ENCODE measurements at places on chromosomes 13 and 19. TPM values are rescaled to one million over a fixed set of nuclear protein-coding genes. Genes with fewer than 3 reads are reported as not detected.
A peak's percentile ranks its signal among the peaks of the same experiment; 100 is the strongest.

DNA sequence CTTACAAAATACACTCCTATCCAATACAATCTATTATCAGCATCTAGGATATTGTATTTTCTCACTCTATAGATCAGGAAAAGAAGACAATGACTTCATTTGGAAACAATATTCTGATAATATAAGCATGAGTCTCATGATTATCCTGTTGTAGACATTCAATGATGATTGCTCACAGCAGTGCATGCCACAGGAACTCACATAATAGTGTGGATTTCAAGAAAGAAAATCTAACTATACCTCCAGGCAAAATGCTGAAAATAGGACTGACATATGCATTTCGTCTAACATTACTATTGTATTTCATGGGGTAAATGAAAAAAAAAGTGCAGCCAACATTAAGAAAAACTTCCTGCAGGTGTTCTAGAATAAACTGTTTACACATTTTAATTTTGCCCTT, 122.6 kb downstream of the POSTN start:
- DNase-seq = no peak

GRCh38 chr13:97460853-97461252, 26.9 kb downstream of the RAP2A start:
- DNase-seq = no peak

- DNase-seq = no peak
Measured at GRCh38 chr13:102089177-102089576, 312.7 kb downstream of the FGF14 start.

DNA sequence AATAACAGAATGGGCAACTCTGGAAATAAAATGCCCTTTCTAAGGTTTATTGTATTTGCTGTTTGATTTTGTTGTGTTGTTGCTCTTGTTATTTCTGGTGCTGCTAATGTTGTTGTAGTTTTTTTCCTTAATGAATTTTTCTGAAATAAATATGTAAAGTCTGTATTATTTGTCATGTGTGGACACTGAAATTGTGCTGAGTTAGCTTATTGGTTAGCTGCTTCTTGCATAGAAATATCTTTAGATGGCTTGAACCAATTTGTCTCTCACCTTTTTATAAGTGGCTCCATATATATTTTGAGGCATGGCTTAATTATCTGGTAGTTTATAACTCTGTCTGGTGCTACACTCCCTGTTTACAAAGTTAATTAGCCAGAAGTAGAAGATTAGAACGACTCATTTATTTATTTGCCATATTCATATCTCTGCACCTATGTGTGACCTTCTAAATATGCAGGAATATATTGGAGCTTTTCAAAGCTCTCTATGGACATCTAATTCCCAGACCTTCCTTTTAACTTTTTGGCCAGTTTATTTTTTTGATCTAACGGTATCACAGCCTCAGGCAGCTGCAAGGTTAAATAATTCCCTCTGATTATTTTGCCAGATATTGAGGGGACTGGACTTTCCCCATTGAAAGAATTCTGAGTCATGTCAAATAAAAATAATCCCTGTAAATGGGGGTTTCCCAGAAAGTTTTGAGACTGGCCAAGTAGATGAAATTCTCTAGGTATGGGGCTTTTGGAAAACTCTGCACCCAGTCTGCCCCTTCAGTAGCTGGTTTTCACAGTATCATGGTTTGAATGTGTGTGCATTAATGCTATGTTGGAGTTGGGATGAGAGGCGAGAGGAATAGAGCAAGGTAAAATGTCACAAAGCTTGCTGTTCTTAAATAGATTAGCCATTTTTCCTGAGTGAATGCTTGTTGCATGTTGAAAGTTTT, 1331.7 kb upstream of the MIR17HG start:
- DNase-seq = no peak

DNA sequence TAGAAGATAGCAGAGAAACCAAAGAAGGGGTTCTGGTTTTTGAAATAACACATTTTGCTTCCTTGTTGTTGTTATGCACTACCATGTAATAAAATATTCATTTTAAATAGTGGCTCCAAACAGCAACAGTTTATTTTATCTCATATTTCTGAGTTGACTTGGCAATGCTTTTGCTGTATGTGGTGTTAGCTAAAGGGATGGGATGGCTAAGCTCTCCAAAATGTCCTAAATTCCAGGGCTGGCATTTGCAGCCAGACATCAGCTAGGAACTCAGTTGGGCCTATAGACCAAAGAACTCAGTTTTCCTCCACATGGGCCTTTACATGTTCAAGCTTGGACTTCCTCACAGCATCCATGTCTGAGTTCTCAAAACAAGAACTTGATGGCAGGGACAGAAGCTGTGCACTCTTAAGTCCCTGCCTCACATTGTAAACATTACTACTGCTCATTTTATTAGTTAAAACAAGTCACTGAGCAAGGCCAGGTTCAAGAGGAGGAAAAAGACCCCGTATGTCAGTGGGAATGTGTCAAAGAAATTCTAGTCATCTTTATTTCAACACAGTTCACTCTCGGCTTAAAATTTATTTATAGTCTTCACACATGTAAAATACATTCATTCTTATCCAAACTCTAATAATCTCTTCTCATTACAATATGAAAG, 819.3 kb upstream of the PCDH20 start:
- DNase-seq = no peak

DNA sequence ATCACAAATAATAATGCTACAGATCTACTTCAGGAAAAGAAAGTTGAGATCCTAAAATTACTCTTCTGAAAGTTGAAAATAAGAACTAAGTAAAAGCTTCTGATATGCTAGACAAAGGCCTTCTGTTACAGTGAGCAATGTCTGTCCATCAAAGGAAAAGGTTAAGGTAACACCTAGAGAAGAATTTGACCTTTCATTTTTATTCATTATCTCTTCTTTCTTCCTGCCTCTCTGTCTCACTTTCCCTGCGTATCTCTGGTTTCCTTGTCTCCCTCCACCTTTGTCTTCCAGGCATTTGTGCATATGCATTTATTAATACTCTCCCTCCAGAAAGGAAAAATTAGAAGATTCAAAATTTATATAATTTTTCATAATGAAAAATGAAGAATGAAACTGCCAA, 49.0 kb downstream of the ZAR1L start:
- no peak for DNase-seq

DNA sequence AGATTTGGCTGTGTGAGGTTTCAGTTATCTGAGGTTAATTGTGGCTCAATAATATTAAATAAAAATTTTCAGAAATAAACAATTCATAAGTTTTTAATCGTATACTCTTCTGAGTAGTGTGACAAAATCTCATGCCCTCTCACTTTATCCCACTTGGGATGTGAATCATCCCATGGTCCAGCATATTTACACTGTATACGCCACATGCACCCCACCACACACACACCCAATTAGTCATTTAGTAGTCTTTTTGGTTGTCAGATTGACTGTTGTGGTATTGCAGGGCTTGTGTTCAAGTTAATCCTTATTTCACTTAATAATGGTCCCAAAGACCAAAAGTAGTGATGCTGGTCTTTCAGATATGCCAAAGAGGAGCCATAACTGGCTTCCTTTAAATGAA, 66.4 kb upstream of the PCDH9 start:
- no peak for DNase-seq

GRCh38 chr19:35519291-35519690, 5.8 kb upstream of the DMKN start:
- DNase-seq = no peak

DNA sequence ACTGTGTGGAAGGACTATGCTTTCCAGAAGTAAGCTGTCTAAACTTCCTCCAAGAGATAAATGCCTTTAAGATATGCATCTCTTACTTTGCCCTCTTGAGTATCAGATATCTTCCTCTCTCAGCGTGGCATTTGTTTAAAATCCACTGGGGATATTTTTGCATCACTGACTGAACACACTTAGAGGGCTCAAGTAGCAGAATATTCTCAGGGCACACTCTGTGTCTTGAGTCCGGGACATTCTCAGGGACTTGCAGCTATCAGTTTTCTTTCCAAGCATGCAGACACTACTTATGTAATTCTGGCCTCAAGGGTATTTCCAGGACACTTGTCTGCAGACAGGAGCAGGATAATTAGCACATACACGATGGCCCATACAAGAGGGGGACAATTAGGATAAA, 84.7 kb downstream of the ERCC5 start:
- no peak for DNase-seq

ZNF560 gene
- not detected for total RNA-seq

SLC10A2 gene
- not detected for total RNA-seq

- DNase-seq = peak; percentile 71
Measured at GRCh38 chr13:28493740-28494503, 1.0 kb downstream of the FLT1 start.

- peak; percentile 64 for DNase-seq
Measured at GRCh38 chr13:31209172-31209840, 9.5 kb downstream of the B3GLCT start.

DNA sequence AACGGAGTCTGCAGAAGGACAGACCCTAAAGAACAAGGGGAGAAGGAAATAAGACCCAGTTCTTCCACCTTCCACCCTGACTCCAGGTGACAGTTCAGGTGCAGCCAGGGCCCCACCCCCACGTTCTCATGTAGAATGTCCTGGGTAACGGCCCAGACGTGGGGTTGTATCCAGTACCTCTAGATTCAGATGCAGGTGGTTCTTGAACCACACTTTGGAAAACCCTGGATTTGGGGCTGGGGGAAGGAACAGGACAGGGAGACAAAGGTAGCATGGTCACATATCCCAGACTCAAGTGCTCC, 2.2 kb downstream of the DMPK start:
- DNase-seq = no peak

SLITRK1 gene
- not detected for total RNA-seq

GRCh38 chr13:65638572-65639168, 1591.5 kb downstream of the PCDH9 start:
- DNase-seq = no peak

- no peak for DNase-seq
Measured at GRCh38 chr19:6532244-6532999, 1.6 kb downstream of the TNFSF9 start.

DNA sequence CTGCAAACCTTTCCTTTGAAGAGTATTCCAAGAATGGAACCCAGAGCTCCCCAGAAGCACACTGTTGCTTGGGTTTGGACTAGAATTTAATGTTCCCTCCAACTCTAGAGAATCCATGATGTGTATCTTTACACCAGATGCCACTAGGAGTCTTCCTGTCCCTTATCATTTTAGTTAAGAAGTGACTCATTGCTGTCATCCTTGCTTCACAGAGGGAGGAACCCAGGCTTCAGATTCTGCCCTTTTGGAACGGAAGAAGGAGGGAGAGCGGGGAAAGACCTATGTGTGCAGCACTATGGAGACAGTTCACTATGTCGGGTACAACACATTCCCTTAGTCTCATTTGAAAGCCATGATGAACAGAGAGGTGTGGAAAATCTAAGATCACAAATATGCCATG, 2.1 kb upstream of the ATP12A start:
- DNase-seq = no peak

- DNase-seq = no peak
Measured at GRCh38 chr13:106047859-106048258, 487.6 kb downstream of the EFNB2 start.

- DNase-seq = no peak
Measured at GRCh38 chr13:105841286-105841685, 694.2 kb downstream of the EFNB2 start.

GRCh38 chr13:113879494-113880360, 15.9 kb upstream of the GAS6 start:
- DNase-seq = no peak

LILRA2 gene
- 2.7 TPM for total RNA-seq

DNA sequence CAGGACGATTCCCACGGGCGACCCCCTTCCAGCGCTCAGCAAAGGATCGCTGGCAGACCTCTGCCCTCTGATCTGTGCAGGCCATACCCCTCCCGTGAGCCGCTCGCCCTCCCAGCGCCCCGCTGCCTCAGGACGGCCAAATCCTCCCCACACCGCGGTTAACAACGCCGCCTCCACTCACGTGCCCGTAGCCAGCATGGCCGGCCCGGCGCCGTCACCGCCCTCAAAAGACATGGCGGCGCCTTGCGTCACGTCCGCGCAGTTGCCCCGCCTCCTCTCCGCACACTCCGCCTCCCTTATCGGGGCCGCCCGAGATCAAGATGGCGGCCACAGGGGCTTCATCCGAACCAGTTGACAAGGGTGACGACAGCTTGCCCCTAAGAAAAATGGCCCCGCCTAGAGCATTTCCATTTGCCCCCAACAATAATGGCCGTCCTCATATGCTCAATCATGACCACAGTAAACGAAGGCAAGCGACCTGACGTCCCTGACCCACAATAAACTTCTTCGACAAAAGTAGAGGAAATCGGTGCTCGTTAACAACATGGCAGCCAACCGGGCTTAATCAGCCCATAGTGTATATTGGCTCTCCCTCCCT, 634 bp downstream of the AKT1S1 start:
- DNase-seq = peak; percentile 99

SHFL gene
- total RNA-seq = 14.5 TPM

ZNF543 gene
- 5.8 TPM for total RNA-seq

NUP62 gene
- total RNA-seq = 30.2 TPM

DLL3 gene
- not detected for total RNA-seq
